ENCODE measurements at places on chromosomes 3 and 15.

DNA sequence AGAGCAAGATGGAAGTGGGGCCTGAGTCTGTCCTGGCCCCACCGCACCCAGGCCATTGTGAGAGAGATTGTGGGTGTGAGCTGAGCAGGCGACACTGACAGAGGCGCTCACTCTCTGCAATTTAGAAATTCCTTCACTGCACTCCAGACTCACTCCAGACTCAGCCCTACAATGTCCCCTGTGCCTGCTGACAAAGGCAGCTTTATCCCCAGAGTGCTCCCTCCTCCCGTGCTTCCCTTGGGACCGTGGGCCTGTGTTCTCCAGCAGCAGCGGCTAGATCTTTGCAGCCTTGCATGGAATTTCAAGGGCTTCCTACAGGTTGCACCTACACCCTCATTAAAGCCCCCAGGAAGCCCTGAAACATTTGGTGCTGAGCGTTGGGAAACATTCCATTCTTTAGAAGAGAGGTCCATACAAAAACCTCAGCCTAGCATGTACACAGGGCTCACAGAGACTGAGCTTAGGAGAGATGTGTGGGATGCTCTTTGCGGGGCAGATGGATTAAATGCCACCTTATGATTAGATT lies 1.3 kb upstream of the IL16 start:
- H3K4me1 ChIP-seq: peaks cover 20% of the 10 kb centered on the region
- H3K27me3 ChIP-seq: no peaks in the 10 kb centered on the region
- no peaks in the 10 kb centered on the region for H3K36me3 ChIP-seq
- H3K4me3 ChIP-seq: no peak overlapping the region
- no peak for DNase-seq
- H3K27ac ChIP-seq: no peak overlapping the region

- no peak overlapping the region for H3K27ac ChIP-seq
- H3K36me3 ChIP-seq: no peaks in the 10 kb centered on the region
- no peak for DNase-seq
Measured at GRCh38 chr15:47035475-47036406, 681.6 kb upstream of the SEMA6D start.

DNA sequence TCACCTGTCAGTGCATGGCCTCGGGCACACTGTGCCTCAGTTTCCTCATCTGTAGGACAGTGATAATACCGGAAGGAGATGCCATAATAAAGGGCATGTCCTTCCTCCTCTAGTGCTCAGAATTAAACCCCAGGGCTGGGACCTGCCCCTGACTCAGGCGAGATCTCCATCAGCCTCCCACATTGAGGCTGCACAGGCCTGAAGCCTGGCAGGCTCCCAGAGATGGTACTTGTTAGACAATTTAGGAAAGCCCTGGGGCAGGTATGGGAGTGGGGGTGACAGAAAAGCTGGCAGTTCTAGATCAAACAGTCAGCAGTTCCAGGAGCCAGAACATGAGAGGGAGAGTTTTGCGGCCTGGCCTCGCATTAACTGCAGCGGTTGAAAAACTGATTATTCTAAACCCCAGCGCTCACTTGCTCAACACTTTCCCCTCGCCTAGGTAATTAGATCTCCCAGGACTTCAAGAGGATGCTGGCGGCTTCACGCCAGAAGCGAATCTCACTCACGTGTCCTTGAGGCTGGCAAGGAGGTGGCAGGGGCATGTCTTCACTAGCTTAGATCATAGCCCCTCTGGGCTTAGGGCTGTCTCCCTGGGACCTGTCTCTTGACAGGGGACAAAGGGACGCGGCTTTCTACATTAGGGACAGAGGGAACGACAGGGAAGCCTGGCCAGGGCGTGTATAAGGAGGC lies 73.1 kb downstream of the ATP2B2 start:
- no peaks in the 10 kb centered on the region for H3K36me3 ChIP-seq
- no peak overlapping the region for H3K27ac ChIP-seq
- no peak for DNase-seq

DNA sequence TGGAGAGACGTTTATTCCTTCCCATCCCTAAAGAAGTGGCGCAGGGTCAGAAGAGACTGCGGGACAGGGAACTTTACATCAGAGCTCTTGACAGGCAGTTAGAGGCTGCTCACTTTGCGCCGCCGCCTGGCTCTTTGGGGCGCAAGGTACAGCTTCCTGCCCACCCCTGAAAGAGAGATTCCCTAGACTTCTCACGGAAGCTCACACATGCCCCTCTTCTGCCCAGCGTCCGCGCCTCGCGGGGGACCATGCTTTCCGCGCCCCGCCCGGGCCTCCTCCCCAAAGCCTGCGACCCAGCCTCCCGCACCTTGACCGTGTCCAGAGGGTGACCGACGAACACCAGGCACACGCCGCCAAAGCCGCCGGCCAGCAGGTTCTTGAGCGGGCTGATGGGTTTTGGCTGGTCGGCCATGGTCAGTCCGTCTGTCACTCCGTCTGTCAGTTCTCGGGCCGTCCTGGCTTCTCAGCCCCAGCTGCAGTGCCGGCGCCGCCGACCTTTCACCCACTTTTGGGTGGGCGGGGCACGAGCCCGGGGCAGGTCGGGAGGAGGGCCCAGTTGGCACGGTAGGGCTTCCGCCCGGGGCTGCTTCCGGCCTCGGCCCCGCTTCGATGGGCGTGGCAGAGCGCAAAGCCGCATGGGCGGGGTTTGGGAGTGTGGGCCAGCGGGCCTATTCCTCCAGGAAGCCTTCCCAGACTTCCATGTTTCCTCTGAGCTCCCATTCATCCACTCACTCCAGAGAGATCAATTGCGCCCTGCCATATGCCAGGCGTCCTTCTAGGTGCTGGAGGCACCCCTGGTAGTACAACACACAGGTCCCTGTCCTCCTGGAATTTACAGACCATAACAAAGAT lies at the start of gene SLC25A20:
SLC25A20 (minus strand) TSS at position 500 of the 852 bp plus-strand sequence; CDS start at position 412, 88 bp downstream.
- H3K27ac ChIP-seq: peak within 1 kb of the TSS; percentile 75
- peak; percentile 94 for DNase-seq
- no peaks in the 10 kb centered on the region for H3K27me3 ChIP-seq
- H3K4me1 ChIP-seq: peaks cover 23% of the 10 kb centered on the region
- H3K4me3 ChIP-seq: peak within 1 kb of the TSS; percentile 87

DNA sequence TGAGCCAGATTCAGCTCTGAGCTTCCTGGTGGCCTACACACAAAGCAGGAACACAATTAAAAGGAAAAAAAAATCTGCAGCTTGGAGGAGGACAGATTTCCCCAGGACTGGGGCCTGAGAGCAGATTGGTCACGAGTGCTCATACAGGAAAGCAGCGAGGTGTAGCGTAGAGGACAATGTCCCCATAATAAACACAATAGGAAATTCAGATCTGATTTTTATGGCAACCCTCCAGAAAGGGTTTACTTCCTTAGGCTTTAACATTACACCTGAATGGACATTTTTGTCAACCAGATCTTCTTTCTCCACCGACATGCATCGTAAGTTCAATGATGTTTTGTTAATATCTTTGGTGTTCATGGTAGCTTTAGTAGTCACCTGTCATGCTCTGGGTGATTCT lies 23.3 kb downstream of the SLC6A20 start:
- H3K36me3 ChIP-seq: no peaks in the 10 kb centered on the region
- no peak overlapping the region for H3K27ac ChIP-seq
- H3K4me3 ChIP-seq: no peak overlapping the region
